NCI-H1694 treated with DMSO at 0.1 percent for 48 hours (cell line): ENCODE measurements at places on chromosomes 16 and 17.

DNA sequence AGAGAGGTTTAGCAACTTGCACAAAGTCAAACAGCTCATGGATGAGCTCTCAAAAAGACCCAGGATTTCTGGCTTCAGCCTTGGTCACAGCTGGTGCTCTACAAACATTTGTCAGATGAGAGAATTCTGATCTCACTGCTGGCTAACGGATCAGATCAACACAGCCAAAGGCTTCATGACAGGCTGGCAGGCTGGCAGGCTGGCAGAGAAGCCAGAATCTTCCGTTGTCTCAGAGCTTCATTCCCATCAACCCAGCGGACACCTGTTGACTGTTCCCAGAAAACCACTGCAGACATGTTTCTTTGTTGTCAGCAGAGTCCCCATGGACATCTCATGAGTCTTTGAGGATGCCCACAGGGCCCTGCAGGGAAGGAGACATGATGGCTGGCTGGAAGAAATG lies 303.8 kb upstream of the ASIC2 start:
- no peak for DNase-seq

GRCh38 chr17:76562734-76563148 lies 22.9 kb downstream of the PRCD start:
- DNase-seq, result no peak

GRCh38 chr17:64661976-64662773 lies at the start of gene SMURF2:
Gene SMURF2 (minus strand): TSS chr17:64662307. CDS start chr17:64661880, 427 bp downstream.
- DNase-seq, result peak; percentile 37

DNA sequence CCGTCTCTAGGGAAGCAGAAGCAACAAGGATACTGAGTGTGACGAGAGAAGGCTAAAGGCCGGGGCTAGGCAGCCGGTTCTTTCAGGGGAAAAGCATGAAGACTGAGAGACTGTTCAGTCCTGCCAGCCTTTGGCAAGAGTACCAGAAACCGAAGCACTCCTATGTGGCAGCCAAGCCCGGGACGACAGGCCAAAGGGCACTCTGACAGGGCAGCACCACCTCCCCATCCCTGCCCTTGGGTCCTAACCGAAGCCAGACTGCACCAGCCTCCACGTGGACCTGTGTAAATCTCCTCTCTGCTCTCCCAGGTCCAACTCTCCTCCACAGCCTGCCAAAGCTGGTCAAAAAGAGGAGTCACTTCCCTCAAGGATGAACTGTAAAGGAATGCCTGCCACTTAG lies 23.5 kb upstream of the ALOX15 start:
- DNase-seq, result no peak

DNA sequence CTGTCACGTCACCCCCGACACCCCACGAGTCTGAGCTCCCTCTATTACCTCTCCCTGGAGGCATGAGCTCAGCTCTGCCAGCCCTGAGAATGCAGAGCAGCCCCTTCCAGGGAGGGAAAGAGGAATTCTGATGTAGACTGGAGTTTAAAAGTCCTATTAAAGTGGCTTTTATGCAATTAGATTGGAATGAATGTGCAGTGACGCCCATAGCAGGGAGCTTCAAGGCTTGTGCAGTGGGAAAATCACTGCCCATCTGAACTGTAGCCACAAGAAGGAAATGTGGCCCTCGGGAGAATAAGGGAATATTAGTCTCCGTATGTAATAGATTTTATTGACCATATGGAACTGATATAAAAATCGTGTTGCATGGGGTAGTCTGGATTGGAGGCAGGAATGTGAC lies 66.9 kb downstream of the ZNF423 start:
- DNase-seq, result no peak

DNA sequence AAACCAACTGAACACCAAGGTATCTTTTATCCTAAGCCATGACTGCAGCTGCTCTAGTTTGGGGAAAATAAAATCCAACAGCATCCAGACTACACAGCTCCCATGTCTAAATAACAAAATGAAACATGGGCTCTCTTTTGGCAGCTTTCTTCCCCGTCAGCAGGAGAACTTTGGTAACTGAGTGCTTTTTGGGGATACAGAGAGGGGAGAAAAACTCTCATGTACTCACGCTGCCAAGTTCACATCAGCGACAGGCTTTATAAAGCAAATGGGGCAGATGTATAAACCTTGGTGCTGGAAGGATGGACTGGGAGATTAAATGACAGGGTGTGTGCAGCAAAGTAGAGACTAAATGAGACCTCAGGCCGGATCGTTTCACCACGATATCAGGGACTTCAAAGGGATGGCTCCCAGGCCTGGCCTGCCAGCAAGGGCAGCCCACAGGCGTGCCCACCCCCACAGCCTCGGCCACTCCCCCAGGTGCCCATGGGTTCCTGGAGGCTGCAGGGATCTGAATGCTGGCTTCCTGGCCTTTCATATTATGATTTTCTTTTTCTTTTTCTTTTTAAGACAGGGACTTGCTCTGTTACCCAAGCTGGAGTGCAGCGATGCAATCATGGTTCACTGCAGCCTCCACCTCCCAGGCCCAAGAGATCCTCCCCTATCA lies 174.6 kb downstream of the ZNF423 start:
- DNase-seq, result no peak

- DNase-seq, result no peak
These were observed 66.2 kb upstream of the CACNG3 start for GRCh38 chr16:24189941-24190340.

DNA sequence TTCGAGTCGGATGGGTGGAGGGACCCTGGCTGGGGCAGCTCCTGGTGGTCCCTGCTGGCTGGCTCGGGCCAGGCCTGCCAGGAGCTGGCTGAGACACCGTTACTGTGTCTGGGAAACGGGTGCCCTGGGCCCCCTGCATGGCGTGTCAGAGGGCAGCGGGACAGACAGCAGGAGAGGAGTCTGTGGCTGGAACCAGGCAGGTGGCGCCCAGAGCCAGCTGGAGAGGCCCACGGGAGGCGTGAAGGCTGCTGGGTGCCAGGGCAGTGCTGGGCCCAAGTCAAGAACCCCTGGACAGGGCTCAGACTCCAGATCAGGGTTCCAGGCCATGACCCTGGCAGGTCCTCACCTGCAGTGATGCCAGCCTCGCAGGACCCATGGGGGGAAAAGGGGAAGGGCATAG lies 16.6 kb downstream of the SOX8 start:
- DNase-seq, result no peak

DNA sequence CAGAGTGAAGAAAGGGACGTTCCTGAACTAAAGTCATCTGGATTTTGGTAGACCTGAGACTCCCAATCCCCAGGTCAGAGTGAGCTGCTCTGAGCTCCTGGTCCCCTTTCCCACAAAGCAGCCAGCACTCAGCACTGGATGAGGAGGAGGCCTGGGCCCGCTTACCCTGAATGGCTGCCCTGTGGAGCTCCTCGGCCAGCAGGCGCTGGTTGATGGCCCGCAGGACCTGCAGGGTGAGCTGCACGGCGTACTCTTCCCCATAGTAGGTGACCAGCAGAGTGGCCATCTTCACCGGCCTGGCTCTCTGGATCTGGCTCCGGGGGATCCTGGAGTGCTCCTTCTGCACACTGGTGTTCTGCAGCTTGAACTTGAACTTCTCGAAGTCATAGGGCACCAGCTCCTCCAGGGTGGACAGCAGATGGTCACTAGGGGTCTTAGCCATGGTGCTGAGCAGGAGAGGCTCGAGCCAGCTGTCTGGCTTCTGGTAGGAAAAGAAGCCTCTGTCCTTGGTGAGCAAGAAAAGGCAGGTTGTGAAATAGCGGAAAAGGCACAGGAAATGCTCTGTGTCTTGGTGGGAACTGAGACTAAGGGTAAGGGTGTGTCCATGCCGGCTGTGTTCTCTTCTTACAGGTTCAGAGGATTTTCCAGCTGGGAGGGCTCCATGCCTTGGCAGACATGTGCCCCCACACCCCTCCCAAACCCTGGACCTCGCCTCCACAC lies at the start of gene MEFV:
TSS of gene MEFV (minus strand) at position 488 of the 720 bp plus-strand sequence. CDS start at position 442, 46 bp downstream.
- no peak for DNase-seq

DNA sequence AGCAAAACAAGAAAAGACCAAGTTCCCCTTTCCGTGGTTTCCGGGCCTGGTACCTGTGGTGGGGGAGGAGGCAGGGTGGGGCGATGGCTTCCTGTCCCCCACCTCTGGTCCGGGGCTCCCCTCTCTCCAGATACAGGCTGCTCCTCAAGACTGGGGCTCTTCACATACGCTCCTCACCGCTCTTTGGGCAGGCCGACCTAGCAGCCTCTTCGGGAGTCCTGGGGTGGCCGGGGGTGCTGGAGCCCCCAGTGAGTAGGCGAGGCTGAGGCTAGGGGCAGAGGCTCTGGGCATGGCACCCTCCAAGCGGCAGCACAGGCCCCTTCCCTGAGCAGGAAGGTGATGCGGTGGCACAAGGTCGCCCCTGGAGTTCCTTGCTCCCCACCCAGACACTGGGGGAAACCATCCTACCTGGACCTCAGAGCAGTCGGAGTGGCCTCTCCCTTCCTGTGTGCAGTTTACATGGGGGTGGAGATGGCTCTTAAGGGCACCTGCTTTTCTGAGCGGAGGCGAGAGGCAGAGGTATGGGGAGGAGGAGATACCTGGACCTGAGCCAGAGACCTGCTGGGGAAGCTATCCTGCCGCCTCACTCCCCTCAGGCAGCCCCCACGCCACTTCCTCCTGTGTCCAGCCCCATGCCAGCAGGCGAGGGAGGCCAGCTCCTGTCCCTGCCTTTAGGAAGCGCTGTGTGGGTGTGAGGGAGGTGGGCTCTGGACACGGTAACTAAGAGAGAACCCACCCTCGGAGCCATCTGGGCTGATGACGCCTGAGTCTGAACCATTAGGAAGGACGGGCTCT lies 891 bp downstream of the CORO1A start:
- no peak for DNase-seq

DNA sequence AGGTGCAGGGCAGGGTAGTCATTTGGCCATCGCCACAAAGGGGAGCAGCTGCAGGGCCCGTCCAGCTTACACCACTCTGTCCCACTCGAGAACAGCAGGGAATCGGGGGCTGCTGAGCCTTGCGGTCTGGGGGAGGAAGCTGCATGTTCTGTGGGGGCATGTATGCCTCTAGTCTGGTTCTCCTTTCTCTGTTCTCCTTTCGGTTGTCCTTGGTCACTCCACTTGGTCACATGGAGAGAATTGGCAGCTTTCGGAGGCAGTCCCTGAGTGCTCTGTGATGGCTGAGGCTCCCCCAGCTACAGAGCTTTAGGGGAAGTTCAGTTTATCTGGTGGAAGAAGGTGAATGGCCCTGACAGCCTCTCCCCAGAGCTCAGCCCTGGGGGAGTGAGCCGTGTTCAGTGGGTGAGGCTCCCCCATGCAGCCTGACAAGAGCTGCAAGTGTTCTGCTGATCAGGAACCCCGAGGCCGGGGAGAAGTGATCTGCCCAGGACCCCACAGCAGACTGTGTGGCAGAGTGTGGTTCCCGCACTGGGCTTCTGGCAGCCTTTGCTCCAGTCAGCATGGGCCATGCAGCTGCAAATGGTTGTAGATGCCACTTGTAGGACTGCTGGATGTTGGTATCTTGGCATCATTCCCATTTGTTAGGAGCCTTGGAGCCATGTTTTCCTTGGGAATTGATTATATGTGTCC lies 22.3 kb upstream of the SMPD3 start:
- DNase-seq, result no peak

DNA sequence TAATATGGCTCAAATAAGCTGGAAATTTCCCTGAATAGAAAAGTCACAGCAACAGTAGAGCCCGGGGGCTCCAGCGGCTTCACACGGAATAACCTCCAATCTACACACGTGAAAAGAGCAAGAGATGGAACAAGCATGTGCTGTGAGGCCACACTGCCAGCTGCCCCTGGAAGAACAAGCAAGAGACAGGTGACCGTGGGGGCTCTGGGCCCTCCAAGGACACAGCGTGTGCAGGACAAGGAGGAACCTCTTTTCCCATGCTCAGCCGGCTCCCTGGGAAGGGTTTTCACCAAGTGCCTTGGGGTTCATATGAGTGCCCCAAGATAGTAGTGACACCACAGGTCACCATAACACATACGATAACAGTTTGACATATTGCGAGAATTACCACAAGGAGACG lies 110.2 kb upstream of the ZNF750 start:
- no peak for DNase-seq

GRCh38 chr17:50986989-50987660 lies 121.0 kb upstream of the TOB1 start:
- DNase-seq, result no peak

DNA sequence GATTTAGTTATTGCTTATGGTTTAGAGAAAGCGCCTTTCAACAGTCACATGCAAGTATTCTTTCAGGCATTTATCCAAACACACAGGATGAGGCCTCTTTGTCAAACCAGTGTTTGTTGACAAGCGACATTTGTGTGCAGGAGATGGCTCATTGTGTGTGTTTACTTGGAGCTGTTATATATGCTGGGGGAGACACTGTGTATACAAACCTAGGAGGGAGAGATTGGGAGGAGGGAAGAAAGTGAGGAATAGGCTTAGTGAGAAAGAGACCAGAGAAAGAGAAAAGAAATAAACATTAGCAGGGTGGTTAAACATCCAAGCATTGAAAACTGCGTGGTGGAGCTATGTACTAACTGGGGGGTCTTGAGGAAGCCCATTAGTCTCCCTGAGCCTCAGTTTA lies 437.6 kb downstream of the MAF start:
- DNase-seq, result no peak

- no peak for DNase-seq
These were observed 810.4 kb upstream of the KIF2B start for GRCh38 chr17:53012364-53012763.

DNA sequence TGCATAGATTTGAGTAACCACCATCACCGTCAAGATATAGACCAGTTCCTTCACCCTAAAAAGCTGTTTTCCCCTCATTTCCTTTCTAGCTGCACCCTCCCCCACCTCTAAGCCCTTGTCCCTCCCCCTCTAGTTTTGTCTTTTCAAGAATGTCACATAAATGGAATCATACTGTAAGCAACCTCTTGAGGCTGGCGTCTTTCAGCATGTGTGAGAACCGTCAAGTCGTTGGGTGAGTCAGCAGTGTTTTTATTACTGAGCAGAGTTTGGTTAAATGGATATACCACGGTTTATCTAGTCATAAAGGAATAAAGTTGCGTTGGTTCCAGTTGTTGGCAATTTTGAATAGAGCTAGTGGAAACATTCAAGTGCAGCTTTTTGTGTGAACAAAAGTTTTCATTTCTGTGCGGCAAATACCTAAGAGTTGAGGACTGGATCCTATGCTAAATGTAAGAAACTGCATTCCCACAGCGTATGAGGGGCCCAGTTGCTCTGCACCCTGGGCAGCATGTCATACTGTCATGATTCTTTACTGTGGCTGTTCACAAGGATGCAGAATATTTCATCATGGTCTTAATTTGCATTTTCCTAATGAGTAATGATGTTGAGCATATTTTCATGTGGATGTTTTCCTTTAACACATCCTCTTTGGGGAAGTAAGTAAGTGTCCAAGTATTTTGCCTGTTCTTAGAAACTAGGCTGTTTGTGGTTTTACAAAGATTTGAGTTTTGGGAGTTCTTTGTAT lies 264.3 kb downstream of the CPPED1 start:
- DNase-seq, result no peak

- no peak for DNase-seq
These were observed 530 bp upstream of the ZDHHC7 start for GRCh38 chr16:85011846-85012284.

DNA sequence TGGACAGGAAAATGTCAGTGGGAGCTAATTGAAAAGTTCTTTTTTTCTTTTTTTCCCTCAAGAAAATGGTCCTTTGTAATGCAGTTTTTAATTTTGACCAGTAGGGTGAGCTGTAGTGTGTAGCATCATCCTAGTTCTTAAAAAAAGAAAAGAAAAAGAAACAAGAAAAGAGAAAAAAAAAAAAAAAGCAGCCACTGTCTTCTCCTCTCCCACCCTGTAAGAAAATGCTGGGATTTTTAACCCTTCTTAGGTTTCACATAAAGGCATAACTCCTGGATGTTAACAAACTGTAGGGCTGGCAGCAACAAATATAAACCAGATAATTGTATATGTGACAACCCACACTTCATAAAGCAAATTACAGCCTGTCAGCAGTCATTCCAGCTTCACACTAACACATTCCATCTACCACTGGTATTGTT lies 78.1 kb downstream of the SKAP1 start:
- DNase-seq, result peak; percentile 37

GRCh38 chr16:66682271-66682670 lies 14.3 kb downstream of the CMTM4 start:
- DNase-seq, result no peak
